ENCODE measurements at places on chromosomes 4 and X. TPM values are rescaled to one million over a fixed set of nuclear protein-coding genes. Genes with fewer than 3 reads are reported as not detected.

GPM6B gene
- total RNA-seq = 8.1 TPM

MID1 gene
- total RNA-seq = 12.8 TPM

ARSH gene
- not detected for total RNA-seq

ARR3 gene
- total RNA-seq = not detected

UBA6 gene
- 183 TPM for total RNA-seq

RHOXF2B gene
- not detected for total RNA-seq

BEND4 gene
- 0.12 TPM for total RNA-seq

TLL1 gene
- total RNA-seq = under 0.01 TPM

ANOS1 gene
- 7.9 TPM for total RNA-seq

MAGEE2 gene
- total RNA-seq = not detected

USP17L30 gene
- total RNA-seq = not detected

ARL9 gene
- total RNA-seq = under 0.01 TPM

SATL1 gene
- under 0.01 TPM for total RNA-seq

CTAG1B gene
- not detected for total RNA-seq

FGFR3 gene
- total RNA-seq = 0.25 TPM

MAGEA2 gene
- total RNA-seq = not detected

CFI gene
- total RNA-seq = 3.0 TPM

DRD5 gene
- not detected for total RNA-seq

EDNRA gene
- 3.5 TPM for total RNA-seq

KCND1 gene
- 0.33 TPM for total RNA-seq

DCLK2 gene
- total RNA-seq = 14.1 TPM

ATP8A1 gene
- 1.6 TPM for total RNA-seq

TENM3 gene
- 5.8 TPM for total RNA-seq

IBSP gene
- total RNA-seq = not detected

RBM3 gene
- total RNA-seq = 321 TPM

AMBN gene
- not detected for total RNA-seq

FAAH2 gene
- not detected for total RNA-seq

USP17L17 gene
- not detected for total RNA-seq

HTN1 gene
- not detected for total RNA-seq

ADAMTS3 gene
- total RNA-seq = 3.6 TPM

RNF128 gene
- total RNA-seq = 1.5 TPM

MAD2L1 gene
- total RNA-seq = 39.3 TPM

ASB5 gene
- 0.33 TPM for total RNA-seq

STBD1 gene
- total RNA-seq = 7.2 TPM

PASD1 gene
- not detected for total RNA-seq

PNMA5 gene
- total RNA-seq = not detected

BTK gene
- not detected for total RNA-seq

GPR119 gene
- total RNA-seq = not detected

GPC4 gene
- total RNA-seq = 2.2 TPM

MGARP gene
- total RNA-seq = 3.1 TPM
